Stimulated activated CD4-positive, alpha-beta T cell treated with anti-CD3 and anti-CD28 coated beads, Interleukin-4, amount 100 ng/mL, for 24 hours (primary cell): ENCODE measurements at places on chromosomes 3 and 15.

- no peak for DNase-seq
Measured at GRCh38 chr3:130414457-130414856, 69.0 kb downstream of the COL6A5 start.

DNA sequence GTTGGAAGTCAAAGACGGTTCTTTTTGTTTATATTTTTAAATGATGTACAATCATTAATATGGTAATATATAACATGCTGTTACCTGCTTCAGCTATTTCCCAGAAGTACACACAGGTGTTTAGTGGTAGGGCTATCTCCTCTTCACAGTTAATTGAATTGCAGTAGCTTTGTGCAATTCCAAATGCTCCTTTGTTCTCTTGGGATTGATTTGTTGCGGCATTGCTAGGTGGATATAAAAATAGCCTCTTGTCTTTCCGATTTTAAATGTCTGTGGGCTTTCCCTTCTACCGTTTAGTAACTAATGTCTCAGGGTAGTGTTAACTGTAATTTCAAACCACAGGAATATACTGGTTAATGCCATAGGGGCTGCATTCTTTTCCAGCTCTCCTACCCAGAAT, 307.6 kb upstream of the SLITRK3 start:
- DNase-seq = no peak

- no peak for DNase-seq
Measured at GRCh38 chr3:193236599-193236998, 4.4 kb upstream of the PLAAT1 start.

- DNase-seq = no peak
Measured at GRCh38 chr15:85749261-85750151, 45.2 kb downstream of the KLHL25 start.

GRCh38 chr3:160885791-160886286, 129.8 kb downstream of the PPM1L start:
- no peak for DNase-seq

- DNase-seq = no peak
Measured at GRCh38 chr3:68878322-68878721, 54.0 kb downstream of the TAFA4 start.

- DNase-seq = no peak
Measured at GRCh38 chr15:92059036-92059970, 205.8 kb downstream of the SLCO3A1 start.

DNA sequence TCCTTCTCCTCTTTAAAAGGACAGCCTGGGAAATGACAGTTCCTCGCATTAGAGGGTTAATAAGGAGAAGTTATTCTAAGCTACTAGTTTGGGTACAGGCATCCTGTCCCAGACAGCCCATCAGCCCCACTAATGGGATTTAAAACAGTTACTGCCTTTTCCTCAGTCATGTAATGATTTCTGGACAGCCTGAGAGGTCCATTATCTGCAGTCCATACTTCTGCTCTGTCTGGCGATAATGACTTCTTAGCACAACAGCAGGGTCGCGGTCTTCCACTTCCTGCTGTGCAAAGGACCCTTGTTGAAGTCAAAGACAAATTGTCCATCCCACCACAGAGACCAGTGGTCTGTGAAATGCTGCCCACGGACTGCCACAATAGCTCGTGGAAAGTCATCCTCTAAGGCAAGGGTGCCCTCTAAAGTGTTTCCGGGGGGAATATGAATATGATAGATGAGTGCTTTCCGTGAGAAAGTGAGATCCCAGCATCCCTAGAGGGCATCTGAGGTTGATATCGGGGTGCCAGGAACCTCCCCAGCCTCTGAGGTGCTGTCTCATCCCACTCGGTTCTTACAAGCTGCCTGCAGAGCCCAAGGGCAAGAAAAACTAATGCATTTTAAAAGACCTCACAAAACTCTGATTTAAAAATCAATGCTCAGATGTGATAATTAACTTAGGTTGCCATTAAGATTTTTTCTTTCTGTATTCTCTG, 100.7 kb downstream of the SHOX2 start:
- DNase-seq = no peak

DNA sequence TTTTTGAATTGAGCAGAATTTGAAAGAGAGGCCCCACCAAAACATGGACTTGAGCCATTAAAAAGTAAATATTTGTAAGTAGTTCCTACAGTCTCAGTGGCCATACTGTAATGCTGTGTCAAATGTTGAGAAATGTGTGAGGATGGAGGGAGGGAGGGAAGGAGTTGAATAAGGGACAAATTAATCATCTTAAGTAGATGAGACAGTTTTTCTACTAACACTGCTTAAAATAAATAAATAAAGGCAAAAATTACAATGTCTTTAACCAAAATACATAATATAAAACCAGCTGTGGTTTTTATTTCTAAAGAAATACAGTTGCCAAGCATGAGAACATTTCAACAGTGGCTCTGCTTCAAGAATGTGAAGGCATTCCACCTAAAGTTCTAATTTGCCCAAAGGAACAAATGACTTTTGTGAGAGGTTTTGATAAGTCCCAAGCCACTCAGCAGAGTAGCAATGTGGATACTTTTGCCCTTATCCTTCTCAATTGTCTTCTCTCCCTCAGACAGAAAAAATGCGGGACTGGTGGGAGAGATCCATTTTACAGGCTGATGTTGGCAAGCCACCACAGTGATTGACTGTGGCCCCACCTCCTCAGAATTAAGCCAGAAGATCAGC, 427.0 kb upstream of the RARB start:
- DNase-seq = no peak
